ENCODE measurements at places on chromosomes 3 and 15.

GRCh38 chr3:20008646-20009045, 3.4 kb downstream of the PP2D1 start:
- DNase-seq = no peak

DNA sequence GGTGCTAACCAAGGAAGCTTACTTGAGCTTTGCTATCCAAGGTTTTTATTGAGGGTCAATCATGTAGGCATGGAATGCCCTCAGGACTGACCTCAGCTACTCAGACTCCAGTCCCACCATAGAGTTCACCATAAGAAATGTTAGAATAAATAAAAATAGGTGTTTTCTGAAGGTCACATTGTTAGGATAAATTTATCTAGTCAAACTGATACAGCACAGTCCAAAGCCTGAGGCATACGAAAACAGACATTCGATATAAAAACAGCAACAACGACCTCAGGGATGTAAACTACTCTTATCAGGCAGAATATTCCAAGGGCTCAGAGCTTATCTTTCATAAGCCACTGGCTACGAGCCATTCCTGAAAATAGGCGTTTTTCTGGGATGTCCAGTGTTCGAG, 690.6 kb downstream of the MCTP2 start:
- no peak for DNase-seq

DNA sequence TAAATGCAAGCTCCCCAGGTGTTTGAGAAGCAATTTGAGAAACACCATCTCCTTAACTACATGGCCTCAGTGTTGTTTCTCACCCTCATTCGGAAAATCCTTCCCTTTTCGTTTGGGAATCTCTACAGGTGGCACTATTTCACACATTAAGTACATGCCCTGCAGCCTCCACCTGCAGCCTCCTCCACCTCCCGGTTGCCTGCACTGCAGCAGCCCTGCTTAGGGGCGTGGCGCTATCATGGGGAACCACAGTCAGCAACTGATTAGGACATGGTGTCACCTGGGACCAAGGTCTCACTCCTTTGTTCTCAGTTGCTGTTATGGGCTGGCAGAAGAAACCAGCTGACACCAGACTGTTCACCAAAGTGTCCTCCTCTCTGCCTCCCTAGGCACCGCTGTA, 11.7 kb upstream of the ZNF774 start:
- DNase-seq = no peak

DNA sequence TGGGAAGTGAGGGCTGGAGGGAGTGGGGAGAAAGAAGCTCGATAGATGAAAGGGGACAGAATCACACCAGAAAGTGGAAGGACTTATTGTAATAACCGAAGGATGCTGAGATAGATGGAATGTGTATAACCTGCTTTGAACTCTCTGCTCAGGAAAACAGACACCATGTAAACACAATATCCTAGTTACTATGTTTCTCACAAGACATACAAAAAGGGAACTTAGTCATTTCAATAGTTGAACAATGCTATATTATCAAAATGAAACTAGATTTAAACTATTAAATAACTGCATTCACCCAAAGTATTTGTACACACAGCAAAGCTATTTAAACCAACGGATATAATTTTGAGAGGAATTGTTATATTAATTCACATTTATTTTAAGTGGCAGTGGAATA, 108.3 kb upstream of the GADL1 start:
- no peak for DNase-seq

DNA sequence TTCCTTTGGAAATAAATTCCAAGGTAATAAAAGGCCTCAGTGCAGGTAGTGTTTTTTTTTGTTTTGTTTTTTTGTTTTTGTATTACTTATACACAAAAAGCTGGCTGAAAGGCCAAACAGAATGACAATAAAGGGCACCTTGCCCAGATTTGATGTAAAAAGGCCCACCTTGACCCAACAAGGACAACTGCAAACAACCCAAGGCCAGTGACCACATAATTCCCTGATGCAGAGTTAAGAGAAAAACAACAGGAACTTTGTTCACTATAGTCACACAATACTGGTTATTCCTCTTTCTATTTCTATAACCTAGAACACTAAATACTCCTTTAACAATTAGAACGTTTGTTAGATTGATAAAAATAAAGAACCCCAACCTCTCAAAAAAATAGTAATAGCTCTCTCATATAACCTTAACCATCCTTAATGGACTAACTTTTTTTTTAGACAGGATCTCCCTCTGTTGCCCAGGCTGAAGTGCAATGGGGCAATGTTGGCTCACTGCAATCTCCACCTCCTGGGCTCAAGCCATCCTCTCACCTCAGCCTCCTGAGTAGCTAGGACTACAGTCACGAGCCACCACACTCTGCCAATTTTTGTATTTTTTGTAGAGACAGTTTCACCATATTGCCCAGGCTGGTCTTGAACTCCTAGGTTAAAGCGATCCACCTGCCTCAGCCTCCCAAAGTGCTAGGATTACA, 113.3 kb downstream of the MAGI1 start:
- no peak for DNase-seq

DNA sequence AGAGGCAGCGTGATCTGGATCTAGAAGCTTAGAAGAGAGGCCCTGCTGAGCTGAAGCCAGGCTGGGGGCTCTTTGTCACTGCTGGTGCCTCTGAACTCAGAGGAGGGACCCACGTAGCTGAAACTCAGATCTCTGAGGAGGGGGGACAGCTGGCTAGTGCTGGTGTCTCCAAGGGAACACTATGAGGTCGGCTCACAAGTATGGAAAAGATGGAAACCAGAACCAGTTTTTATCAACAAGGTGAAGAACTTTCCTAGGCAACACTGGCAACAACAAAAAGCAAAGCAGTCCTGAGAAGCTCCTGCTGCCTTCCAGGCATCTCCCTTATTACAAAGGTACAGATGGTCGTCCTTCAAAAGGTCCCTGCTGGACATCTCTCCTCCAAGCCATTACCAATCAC, 27.0 kb upstream of the FSTL1 start:
- no peak for DNase-seq

- no peak for DNase-seq
These were observed 29.3 kb downstream of the FBLN2 start for GRCh38 chr3:13578251-13578650.

GRCh38 chr3:23481616-23482278, 278.6 kb downstream of the UBE2E2 start:
- no peak for DNase-seq

GRCh38 chr15:62057341-62057980, 2.8 kb downstream of the VPS13C start:
- no peak for DNase-seq

DNA sequence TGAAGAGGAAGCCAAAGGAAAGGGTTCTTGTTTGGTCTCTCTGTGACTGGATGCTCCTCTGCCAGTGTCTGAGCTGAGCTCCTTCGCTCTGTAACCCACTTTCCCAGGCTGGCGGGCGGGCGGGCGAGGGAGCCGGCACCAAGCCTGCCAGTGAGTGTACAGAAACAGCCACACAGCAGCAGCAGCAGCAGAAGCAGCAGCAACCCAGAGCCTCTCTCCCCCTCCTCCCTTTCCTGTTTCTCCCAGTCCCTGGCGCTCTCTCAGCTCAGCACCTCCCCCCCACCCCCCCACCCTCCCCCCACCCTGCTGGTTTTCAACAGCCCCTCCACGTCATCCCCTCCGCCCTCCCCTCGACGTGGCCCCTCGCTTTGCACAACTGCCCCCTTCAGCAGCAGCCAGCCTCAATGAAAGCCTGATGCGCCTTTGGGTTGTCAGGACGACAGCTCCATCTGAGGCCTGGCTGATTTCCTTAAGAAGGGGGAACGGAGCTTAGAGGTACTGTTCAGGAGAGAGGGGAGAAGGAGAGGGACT, at the start of gene LSAMP:
Gene LSAMP (minus strand): TSS at position 177 of the 531 bp plus-strand sequence.
- no peak for DNase-seq

- no peak for DNase-seq
These were observed 13.3 kb upstream of the MYZAP start for GRCh38 chr15:57578288-57578900.

DNA sequence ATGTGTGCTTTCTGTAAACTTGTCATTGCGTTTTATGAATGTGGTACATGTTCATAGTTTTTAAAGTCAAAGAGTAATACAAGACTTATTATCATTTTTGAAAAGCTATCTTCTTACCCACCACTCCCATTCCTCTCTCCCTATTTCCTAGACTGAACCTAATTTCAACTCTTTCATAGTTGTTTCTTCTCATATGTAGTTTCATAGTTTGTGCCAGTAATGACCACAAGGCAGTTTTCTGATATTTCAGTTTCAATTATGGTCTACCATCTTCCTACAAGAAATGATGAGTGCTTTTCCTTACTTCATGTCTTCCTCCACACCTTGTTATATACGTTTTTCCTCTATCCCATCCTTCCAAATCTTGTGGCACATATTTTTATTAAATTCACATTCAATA, 445.0 kb upstream of the GOLIM4 start:
- no peak for DNase-seq

- DNase-seq = no peak
These were observed 68.0 kb upstream of the STAC start for GRCh38 chr3:36312351-36312750.

GRCh38 chr3:54279005-54279583, 156.7 kb downstream of the CACNA2D3 start:
- DNase-seq = no peak

GRCh38 chr15:39589193-39589814, 8.4 kb downstream of the THBS1 start:
- DNase-seq = no peak

DNA sequence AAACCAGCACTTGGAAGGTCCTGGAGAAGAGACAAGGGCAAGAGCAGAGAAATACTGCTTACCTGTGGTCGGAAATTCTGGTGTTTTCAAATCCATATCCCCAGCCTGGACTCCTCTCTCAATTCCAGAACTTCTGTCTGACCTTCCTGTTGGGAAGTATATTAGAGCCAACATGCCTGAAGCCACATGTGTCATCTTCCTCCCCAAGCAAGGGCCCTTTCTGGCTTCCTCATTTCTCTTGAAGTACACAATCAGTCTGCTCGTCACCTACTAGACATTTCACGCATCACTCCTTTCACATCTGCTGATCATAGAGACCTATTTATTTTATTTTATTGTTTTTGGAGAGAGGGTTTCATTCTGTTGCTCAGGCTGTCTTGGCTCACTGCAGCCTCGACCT, 8.4 kb downstream of the PARP14 start:
- no peak for DNase-seq

DNA sequence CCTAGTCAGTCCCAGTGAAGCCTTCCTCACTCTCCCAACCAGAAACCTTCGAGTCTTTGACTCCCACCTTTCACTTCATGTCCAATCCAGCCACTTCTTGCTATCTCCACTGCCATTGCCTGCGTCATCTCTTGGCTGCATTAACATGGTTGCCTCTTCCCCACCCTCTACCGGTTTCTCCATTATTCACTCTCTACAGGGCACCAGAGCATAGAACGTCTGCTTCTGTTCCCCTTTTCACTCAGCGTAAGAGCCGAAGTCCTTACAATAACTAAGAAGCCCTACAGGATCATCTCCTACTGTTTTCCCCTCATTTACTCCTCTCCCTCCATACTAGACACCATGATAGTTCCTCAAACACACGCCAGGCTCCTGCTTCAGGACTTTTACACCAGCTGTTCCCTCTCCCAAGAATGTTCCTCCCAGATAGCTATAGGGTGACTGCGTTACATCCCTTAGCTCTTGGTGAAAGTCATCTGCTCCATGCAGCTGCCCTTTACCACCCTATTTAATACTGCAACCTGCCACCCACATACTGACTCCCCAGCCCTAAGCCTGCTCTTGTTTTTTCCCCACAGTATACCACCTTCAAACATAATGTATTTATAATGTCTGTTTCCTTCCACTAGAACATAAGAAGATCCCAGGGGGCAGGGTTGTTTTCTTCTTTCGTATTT, 30.9 kb downstream of the RCN2 start:
- no peak for DNase-seq

DNA sequence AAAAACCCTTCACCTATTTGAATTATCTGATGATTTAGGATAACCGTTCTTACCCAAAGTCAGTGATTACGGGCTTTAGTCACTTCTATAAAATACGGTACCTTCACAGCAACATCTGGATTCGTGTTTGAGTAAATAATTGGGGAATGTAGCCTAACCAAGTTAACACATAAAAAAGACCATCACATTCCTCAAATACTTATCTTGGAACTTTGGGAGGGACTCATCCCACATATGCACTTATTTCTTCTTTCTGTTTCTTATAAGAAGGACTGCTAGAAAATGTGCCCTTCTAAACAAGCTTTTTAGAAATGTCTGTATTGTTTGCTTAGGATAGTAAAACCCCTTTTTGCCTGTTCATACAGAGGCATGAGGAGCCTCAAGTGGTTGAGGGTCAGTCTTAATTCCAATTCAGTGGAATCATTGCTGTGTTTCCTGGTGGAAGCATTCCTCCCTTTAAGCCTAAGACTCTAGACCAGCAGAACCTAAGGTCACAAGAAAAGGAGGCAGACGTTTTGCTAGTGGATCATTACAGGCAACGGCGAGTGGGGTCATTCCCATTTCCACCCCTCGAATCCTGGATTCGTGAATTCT, 67.5 kb downstream of the TMEM44 start:
- no peak for DNase-seq

- DNase-seq = no peak
These were observed 48.1 kb upstream of the SEMA6D start for GRCh38 chr15:47669221-47669620.

DNA sequence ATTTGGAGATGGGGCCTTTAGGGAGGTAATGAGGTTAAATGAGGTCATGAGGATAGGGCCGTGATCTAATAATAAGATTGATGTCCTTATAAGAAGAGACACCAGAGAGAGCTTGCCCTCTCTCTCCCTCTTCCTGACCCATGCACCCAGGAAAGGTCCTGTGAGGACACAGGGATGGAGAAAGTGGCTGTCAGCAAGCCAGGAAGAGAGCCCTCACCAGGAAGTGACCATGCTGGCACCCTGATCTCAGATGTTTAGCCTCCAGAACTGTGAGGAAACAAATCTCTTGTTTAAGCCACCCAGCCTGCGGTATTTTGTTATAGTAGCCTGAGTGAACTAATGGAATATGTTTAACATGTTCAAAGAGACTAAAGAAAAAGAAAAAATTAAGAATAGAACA, 15.3 kb upstream of the GNB5 start:
- DNase-seq = no peak

GRCh38 chr3:30331519-30331918, 274.9 kb upstream of the TGFBR2 start:
- no peak for DNase-seq

DNA sequence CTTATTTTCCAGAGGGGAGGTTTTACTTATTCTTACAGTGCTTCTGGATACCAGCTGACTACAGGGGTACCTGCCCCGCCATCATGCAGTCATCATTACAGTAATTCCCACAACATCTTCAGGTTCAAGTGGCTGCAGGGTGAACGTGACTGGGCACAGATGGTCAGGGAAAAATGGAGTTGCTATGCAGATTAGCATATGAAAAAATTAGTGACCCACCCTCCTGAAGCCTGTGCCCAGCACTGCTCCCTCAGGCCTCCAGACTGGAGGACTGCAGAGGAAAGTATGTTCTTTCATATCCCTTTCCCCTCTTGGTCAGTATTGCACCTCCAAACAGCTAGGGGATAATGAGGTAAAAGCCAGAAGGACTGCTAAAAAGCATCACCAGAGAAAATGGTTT, 937.9 kb downstream of the TUSC7 start:
- no peak for DNase-seq

GRCh38 chr3:150315721-150316120, 92.4 kb upstream of the TSC22D2 start:
- DNase-seq = no peak

All from activated gamma-delta T cell treated with Interleukin-2 at 50 U/mL for 16 hours (primary cell).